Activated naive CD4-positive, alpha-beta T cell treated with anti-CD3 and anti-CD28 coated beads, Interleukin-2, amount 10 ng/mL, durations not matched to agents 7 days and 5 days (primary cell): ENCODE measurements at places on chromosomes 5 and 9.
A peak's percentile ranks its signal among the peaks of the same experiment; 100 is the strongest.

GRCh38 chr9:82608487-82608886 lies 454.5 kb downstream of the RASEF start:
- DNase-seq = no peak

DNA sequence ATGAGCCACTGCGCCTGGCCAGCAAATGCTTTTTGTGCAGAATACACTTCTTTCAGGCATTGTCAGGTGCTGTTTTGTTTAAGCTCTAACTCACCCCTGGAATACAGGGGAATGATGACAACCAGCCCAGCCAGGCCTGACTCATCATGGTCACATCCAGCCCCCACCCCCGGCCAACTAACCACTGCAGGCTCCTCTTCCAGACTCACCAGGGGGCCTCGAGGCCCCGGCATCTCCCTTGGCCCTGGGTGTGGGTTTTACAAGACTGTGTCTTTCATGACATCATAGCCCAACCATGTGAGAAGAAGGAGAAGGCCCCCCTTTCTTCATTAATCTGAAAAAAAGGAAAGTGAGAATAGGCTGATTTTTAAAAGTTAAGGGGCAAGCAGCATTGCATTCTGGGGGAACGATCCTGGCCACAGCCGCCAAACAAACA lies 35.5 kb downstream of the OLFML2A start:
- no peak for DNase-seq

- no peak for DNase-seq
Measured at GRCh38 chr9:80619356-80619755, 1047.6 kb downstream of the TLE4 start.

DNA sequence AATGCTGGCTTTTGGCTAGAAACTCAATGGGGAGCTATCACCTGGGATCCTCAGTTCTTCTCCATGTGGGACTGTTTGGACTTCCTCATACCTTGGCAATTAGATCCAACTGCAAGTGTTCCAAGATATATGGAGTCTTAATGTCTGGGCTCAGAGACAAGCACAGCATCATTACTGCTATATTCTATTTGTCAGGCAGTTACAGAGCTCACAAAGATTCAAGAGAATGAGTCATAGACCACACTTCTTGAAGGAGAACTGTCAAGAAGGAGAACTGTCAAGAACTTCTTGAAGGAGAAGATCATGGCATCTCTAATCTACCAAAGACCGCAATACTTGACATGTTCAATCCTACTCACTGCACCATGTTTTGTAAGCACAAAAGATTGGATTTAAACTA lies 106.8 kb upstream of the NREP start:
- no peak for DNase-seq

DNA sequence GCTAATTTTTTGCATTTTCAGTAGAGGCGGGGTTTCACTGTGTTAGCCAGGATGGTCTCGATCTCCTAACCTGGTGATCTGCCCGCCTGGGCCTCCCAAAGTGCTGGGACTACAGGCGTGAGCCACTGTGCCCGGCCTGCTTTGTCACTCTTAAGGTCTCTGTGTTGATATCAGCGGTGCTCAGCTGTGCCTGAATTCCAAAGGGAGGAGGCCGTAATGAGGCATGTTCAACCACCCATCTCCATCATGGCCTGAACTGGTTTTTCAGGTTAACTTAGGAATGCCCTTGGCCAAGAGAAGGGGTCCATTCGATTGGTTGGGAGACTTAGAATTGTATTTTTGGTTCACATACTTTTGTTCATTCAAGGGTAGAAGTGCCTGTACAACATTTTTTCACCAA lies 22.0 kb downstream of the HSD17B3 start:
- no peak for DNase-seq

GRCh38 chr5:126490167-126490940 lies 67.1 kb downstream of the GRAMD2B start:
- no peak for DNase-seq

- no peak for DNase-seq
Measured at GRCh38 chr5:94025788-94026473, 284.5 kb upstream of the POU5F2 start.

DNA sequence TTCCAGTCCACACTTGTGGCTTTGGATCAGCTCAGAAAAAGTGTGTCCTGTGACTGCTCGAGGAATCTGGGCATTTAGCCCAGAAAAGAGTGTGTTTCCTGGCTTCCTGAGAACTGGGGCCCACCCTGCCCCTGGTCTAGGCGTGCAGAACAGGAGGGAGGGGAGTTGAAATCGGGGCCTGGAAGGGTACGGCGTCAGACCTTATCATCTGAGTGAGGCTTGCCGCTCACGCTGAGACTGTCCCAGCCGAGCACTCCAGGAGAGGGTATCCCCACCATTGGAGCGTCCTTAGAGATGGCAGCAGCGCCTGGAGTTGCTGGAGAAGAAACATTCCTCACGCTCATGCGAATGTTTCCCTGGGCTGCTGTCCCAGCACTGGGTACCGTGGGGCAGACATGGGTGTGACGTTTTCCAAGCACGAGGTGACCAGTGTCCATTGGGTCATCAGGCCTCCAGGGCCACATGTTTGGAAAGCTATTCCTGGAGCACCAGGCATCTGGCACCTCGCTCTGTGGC lies 22.5 kb downstream of the NEK6 start:
- no peak for DNase-seq

- no peak for DNase-seq
Measured at GRCh38 chr9:135613946-135614805, 25.2 kb downstream of the GLT6D1 start.

GRCh38 chr5:174167080-174167910 lies 121.8 kb downstream of the NSG2 start:
- DNase-seq = no peak

- no peak for DNase-seq
Measured at GRCh38 chr5:67453111-67453905, 256.7 kb upstream of the CD180 start.

GRCh38 chr9:110971705-110972104 lies 66.6 kb downstream of the LPAR1 start:
- no peak for DNase-seq

DNA sequence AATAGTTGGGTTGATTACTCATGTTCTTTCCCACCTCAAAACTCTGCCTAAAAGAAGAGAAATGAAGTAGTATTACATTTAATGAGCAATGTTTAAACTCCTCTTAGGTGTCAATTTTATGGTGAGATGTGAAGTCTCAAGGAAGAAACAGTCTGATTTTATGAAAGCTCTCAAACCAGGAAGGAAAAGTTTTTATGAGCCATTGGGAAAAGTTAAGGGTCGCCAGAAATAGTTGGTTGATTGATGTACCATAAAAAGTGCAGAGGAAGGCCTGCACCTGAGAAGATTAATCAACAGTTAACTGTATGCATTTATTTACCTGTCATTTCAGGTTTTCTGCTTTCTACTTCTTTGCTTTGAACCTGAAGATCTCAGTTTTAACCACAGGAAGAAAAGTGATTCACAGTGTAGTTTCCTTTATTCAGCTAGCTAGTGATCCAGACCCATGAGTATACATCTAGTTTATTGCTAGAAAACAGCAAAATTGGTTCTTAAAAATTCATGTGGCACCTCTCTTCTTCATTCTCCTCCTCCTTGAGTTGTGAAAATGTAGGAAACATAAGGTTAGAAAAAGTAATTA lies 133.1 kb downstream of the CSNK1G3 start:
- DNase-seq = no peak

DNA sequence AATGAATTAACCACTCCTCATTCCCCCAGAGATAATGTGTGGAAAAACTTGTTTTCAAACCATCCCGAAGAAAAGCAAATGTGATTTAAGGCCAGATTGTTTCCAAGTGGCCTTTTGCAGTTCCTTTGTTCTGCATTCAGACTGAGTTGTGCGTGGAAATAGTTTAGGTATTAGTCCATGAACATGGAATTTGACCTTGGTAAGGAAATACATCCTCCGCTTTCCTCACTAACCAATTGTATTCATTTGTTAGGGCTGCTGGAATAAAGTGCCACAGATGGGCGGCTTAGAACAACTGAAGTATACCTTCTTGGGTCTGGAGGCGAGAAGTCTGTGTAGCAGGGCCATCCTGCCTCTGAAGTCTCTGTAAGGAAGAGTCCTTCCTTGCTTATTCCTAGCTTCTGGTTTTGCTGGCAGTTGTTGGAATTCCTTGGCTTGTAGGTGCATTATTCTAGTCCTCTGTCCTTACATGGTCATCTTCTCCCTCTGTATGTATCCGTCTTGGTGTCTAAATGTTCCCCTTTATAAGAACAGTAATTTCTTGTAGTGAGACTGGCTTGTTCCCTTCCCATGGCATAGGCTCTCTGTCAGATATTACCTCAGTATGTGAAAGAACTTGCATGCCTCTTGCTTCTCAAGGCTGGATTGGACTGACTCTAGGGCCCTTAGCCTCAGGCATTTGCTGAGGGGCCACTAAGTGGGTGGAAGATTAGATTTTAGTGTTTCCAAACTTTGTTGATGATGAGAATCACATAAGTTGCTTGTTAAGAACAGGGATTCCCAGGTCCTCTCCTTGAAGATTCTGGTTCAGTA lies 53.9 kb downstream of the RAI14 start:
- no peak for DNase-seq

DNA sequence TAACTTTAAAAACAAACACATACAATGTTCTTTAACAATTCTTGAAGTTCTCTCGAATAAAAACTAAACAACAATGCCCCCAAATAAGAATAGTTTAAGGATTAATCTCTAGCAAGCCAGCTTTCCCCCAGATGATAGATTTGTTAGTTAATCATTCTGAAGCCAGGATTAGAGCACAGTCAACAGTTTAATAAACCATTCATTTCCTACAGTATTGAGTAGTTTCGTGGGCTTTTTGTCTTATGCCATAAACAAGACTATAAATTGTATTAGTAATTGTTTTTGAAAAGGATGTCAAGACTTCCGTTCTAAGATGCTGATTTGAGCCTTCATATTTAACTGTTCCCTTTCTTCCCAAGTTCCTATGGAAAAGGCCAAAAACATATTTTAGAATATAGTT lies 136.6 kb downstream of the PIK3R1 start:
- DNase-seq = no peak

GRCh38 chr5:80153586-80154126 lies 102.2 kb downstream of the SERINC5 start:
- DNase-seq = peak; percentile 57

DNA sequence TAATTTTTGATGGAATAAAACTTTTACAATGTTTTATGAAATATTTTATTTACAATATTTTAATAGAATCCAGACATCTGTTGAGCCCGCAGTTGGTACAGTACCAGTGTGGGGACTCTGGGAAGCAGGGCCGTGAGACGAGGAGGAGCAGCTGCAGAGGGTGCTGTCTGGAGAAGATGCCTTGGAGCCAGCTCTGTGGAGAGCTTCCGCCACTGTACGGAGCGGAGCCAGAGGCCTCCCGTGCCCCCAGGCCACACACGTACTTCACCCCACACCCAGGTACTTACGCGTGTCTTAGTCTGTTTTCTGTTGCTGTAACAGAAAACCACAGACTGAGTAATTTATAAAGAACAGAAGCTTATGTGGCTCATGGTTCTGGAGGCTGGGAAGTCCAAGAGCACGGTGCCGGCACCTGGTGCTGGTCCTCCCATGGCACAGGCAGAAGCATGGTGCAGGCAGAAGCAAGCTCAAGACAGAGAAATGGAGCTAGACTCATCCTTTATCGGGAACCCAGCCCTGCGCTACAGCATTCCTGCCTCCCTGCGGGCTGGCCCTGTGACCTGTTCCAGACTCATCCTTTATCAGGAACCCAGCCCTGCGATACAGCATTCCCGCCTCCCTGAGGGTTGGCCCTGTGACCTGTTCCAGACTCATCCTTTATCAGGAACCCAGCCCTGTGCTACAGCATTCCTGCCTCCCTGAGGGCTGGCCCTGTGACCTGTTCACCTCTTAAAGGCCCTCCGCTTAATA lies 23.3 kb downstream of the CEP72 start:
- DNase-seq = no peak

- no peak for DNase-seq
Measured at GRCh38 chr5:148311484-148311883, 739 bp upstream of the SPINK7 start.

DNA sequence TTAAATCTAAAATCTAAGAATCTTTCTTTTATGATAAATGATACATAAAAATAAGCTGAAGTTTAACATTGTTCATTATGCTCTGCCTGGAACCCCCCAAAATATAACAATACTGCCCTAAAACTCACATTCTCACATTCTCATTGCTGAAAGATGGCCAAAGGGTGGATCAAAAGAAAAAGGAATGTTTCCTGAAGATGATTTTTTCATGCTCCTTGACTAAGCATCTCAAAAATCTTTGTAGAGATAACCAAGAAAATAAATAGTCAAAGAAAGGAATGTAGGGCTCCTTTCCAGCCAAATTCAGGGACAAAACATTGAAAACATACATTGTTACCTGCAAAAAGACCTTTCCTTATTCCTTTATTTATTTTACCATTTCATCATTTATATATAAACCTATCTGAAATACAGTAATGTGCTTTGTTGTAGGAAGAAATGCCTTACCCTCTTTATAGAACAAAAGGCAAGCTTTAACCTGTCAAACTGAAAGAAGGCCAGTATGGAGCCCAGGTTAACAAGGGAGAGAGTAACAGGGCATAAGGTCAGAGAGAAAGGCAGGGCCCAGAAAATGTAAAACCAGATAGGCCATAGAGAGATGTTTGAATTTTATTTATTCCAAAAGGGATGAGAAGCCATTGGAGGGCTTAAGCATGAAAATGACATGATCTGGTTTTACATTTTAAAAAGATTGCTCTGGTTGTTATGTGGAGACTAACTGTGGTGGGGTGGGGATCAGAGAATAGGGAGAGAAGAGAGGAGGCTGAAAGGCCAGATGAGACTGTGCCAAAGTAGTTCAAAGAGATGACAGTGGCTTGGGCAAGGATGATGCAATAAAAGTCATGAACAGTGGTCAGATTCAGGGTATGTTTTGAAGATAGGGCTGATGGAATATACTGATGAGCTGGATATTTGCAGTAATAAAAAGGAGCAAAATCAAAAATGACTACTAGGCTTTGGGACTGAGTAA lies 37.3 kb upstream of the CDK5RAP2 start:
- no peak for DNase-seq

DNA sequence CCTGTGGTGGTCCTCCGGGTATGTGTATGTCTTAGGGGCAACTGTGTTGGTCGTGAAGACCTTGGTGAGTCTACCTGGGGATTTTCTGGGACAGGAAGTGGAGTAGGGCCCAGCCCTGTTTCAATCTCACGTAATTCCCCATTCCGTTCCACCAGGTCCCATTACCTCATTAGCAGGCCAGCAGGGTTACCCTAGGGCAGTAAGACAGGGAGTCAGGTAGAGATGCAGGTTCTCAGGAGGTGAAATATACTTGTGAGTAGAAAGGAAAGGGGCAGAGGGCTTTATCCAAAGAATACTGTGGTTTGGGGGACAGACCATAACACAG lies 56.5 kb downstream of the MACROH2A1 start:
- DNase-seq = no peak

DNA sequence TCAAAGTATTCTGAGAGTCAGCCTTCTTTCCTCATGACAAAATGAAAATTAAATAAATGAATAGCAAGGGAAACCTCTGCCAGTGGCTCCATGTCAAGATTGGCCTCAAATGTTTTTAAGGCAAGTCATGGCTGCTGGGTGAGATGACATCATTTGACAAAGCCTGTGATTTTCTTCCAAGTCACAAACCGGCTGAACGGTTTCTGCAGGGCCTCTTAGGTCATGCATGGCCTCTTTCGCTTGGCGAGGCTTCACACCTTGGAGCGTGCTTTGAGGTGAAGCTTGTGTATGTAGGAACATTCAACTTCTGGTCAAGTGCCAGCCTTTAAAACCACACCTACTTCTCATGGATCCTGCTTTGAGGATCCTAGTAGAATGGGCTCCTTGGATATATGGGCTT lies 161.0 kb upstream of the ZNF618 start:
- DNase-seq = no peak

GRCh38 chr5:162573758-162574157 lies 506.2 kb downstream of the GABRG2 start:
- DNase-seq = no peak

- DNase-seq = no peak
Measured at GRCh38 chr5:154519359-154519758, 41.3 kb upstream of the HAND1 start.
